ENCODE measurements at places on chromosomes 16 and 17. TPM values are rescaled to one million over a fixed set of nuclear protein-coding genes. Genes with fewer than 3 reads are reported as not detected.

DNA sequence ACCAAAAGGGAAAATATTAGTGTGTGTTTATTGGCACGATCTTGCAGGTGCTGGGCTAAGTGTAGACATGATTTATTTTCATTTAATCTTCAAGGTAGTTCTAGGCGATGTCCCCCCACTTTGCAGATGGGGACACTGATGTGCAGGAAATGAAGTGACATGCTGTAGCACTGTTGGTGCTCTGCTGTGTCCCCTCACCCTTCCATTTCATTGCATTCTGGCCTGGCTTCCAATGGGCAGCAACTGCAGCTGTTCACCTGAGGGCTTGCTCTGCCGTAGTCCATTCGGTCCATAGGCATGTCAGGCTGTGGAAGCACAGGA lies 123.9 kb downstream of the PRKCB start:
- peaks cover 88% of the 10 kb centered on the region for H3K4me1 ChIP-seq
- peak overlapping the region; percentile 55 for H3K4me3 ChIP-seq
- H3K27ac ChIP-seq, result peak overlapping the region; percentile 87
- no peak for DNase-seq
- no peaks in the 10 kb centered on the region for H3K27me3 ChIP-seq
- peaks cover 24% of the 10 kb centered on the region for H3K36me3 ChIP-seq

- DNase-seq, result no peak
- H3K4me3 ChIP-seq, result no peak overlapping the region
- H3K27ac ChIP-seq, result no peak overlapping the region
- peaks cover 12% of the 10 kb centered on the region for H3K27me3 ChIP-seq
Observed at GRCh38 chr16:68728523-68728922, 8.6 kb upstream of the CDH1 start.

DNA sequence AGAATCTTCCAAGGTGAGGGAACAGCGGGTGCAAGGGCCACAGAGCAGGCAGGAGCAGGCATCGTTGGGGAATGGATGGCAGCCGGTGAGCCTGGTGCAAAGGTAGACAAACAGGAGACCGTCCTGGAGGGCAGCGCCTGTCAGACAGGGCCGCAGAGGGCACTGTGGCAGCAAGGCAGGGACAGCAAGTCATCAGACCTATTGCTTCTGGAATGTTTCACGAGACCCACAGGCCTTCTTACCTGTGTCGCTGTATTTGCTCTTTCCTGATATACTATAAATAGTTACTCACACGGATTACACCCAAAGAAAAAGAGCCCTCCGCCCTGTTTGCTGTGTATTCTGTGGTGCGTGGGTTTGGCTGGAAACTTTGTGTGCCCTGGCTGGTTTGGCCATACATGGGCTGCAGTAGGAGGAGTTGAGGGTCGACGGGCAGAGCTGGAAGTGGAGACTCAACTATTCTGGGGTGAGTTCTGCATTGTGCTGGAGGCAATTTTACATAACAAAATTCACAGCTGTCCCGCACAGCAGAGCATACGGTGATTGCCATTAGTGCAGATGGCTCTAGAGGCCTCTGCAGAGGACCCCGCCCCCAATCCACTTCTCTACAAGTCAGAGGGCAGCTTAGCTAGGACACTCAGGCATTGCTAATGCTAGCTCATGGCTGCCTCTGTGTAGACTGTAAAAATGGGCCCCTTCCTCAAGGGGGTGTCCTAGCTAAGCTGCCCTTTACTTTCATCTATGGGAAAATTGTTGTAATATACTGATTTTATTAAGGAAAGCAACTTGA lies 18.6 kb upstream of the POLR3E start:
- DNase-seq, result no peak
- H3K4me1 ChIP-seq, result no peaks in the 10 kb centered on the region
- no peak overlapping the region for H3K4me3 ChIP-seq

- H3K27ac ChIP-seq, result peak overlapping the region; percentile 2
- H3K4me1 ChIP-seq, result peaks cover 15% of the 10 kb centered on the region
- H3K36me3 ChIP-seq, result no peaks in the 10 kb centered on the region
- H3K27me3 ChIP-seq, result peaks cover 27% of the 10 kb centered on the region
- no peak for DNase-seq
- no peak overlapping the region for H3K4me3 ChIP-seq
Observed at GRCh38 chr16:66470556-66470955, 43.5 kb downstream of the BEAN1 start.

GRCh38 chr16:53453928-53454327 lies 19.7 kb downstream of the RBL2 start:
- no peaks in the 10 kb centered on the region for H3K27me3 ChIP-seq
- no peak for DNase-seq
- no peak overlapping the region for H3K4me3 ChIP-seq
- H3K36me3 ChIP-seq, result peaks cover 58% of the 10 kb centered on the region
- H3K4me1 ChIP-seq, result peaks cover 42% of the 10 kb centered on the region

- H3K36me3 ChIP-seq, result peaks cover 36% of the 10 kb centered on the region
- H3K4me3 ChIP-seq, result peak overlapping the region; percentile 13
- H3K27ac ChIP-seq, result peak overlapping the region; percentile 25
- H3K4me1 ChIP-seq, result peaks cover 25% of the 10 kb centered on the region
- DNase-seq, result no peak
Observed at GRCh38 chr16:4803898-4804762, 1.7 kb upstream of the ROGDI start.

- no peaks in the 10 kb centered on the region for H3K4me1 ChIP-seq
- DNase-seq, result no peak
- H3K4me3 ChIP-seq, result no peak overlapping the region
- H3K36me3 ChIP-seq, result no peaks in the 10 kb centered on the region
Observed at GRCh38 chr17:5919089-5919488, 151.1 kb upstream of the WSCD1 start.

The CRYM gene
- 4.5 TPM for total RNA-seq

The HOXB6 gene
- not detected for total RNA-seq

The SLC25A19 gene
- total RNA-seq, result 96.7 TPM

The STH gene
- not detected for total RNA-seq

Measured in activated B cell treated with CpG ODN at 0.5 μM for 24 hours (primary cell).